Eye (tissue), 1 donor: ENCODE measurements at places on chromosomes 2 and 18.
A peak's percentile ranks its signal among the peaks of the same experiment; 100 is the strongest.

DNA sequence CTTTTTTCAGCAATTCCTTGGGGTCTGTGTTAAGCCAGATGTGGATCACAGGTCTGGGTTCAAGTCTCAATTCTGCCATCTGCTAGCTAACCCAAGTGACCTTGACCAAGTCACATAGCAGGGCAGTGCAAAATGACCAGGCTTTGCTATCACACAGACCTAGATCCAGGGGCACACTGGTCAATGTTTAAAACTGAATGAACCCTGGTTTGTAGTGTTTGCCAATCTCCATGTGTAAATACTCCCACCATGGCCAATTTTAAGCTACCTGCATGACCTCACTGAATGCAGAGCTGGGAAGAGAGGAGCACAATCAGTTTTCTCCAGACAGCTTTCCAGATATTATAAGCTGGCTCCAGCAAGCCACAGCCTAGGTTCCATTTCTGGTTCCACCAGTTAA is 142.9 kb downstream of the CHST9 start:
- DNase-seq = no peak

DNA sequence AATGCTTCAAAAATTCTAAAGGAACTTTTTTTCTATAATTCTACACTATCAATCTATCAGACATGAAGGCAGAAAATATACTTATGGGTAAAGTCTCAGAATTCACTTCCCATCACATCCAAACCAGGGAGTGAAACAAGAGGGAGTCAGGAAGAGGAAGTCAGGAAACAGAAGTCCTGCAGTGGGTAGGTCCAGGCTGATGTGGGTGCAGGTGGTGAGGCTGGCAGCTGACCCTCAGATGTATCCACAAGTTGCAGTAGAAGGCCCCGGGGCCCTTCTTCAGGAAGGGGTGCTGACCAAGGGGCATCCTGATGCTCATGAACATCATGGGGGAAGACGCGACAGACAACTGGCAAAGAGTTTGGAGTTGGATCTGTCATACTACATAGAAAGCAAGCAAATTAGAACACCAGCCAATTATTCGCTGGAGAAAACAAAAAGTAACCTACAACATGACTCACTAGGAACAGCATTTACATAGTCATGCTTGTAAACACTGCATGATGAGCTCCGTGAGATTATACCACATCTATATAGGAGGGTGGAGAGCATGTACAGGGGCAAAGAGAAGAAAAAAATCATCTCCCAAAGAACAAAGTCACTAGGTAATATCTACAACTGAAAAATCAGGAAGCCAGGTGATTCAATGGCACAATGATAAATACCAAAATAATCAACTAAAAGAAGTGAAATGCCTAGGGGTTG is 4.2 kb downstream of the UXS1 start:
- no peak for DNase-seq

- DNase-seq = no peak
These were observed 52.0 kb downstream of the ANKRD12 start for GRCh38 chr18:9188359-9189231.

- peak; percentile 93 for DNase-seq
These were observed 66.2 kb downstream of the HS1BP3 start for GRCh38 chr2:20584399-20585358.

DNA sequence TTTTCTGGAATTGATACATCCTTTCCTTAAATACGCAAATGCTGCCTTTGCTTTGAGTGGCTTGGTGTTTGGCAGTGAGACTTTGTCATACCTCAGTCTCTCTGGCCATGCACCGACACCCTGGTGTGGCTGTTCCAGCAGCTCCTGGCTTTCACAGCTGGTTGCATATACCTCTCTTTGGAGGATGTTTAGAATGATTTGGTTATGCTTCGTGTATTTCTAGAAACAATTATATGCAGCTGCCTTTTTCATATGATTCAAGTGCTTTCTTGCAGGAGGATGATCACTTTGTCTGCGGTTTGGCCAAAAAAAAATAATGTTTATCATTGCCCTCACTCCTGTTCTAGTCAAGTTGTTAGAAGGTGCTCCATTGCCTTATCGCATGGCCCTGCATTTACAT is 95.0 kb upstream of the EML6 start:
- no peak for DNase-seq

DNA sequence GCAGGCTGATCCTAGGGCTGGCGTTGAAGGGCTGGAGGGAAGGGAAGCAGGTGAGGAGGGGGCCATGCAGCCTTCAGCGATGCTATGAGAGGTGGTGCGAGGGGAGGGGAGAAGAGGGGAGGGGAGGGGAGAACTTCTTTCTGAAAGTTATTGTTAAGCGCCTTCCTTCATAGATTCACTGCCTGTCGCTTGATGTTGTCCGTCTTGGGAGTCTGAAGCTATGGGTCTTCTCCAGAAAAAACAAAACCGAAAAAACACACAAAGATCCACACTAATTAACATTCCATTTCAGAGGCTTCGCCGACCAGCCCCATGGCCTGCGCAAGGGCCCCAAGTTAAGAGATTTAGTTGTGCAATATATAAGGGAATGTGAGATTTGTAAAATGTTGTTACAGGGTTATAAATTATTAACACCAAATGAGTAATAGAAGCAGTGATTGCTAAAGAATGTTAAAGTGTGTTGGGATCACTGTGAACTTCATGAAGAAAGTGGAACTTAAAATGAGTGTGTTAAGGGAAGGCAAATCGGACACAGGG is 758 bp downstream of the CFAP221 start:
- no peak for DNase-seq

- DNase-seq = no peak
These were observed 73.4 kb upstream of the ID2 start for GRCh38 chr2:8608411-8608954.

- DNase-seq = no peak
These were observed 54.2 kb downstream of the INPP4A start for GRCh38 chr2:98498703-98499440.

DNA sequence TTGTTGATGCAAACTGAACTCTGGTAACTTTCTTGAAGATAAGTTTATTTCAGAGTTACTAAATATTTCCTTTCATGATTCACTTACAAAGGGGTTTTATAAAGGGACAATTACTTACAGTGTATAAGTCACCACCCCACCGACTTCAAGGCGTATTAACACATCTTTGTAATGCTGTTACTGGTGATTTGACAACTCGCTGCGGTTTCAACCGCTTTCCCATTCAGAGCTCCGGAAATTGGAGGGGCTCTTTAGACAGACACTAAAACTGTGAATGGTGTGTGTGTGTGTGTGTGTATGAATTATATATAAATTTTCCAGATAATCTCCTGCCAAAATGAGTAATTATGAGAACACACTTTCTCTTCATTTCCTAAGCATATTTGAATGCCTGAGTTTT is 4.9 kb downstream of the TM4SF20 start:
- no peak for DNase-seq

DNA sequence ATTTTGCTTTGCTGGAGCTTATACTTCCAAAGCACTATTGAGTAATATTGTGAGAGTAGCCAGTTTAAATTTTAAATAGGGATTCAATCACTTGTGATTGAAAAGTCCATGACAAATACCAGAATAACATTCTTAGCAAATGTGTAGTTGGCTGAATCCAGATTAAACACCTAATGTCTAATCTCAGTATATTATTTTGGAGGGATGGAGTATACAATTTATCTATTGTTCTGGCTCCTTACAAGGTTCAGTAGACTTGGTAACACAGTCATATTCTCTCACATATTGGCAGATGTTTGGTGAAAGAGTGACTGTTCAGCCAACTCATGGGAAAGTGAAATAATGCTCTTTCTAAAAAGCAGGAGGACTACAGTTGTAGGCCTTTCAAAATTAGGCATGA is 2.2 kb downstream of the UGT1A9 start:
- DNase-seq = no peak

DNA sequence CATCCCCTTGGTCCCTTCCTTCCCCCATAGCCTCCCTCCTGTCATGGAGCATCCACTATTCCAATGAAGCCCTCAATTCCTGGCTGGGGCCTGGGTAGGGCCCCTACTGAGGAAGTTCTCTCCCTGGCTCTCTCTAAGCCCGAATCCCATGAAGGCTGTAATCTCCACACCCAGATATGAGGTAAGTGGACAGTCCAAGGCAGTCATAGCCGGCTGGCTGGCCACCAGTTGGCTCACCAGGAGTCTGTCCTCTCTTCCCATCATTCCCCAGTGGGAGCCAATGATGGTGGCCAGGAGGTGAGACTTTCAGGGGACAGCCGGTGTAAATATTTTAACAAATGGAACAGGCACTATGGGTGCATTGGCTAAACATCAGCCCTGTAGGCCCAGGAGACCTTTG is 6.8 kb upstream of the TAF1B start:
- DNase-seq = no peak

DNA sequence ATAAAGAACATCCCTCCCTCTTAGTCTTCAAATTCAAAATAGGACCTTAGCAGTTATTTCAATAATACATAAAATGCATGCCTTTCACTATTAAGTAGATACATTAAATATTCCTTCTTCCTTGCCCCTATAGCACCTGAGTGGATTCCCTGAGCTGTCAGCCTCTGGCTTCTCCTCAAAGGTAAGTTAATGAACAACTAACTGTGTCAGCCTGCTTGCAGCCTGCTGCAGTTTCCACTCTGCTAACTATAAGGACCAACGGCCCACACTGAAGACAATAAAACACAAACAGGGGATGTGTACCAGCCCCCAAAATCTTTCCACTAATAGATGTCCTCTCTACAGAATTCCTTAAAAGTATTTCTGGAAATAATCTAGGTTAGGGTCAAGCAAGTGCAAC is 5.0 kb downstream of the KCTD1 start:
- DNase-seq = no peak

- DNase-seq = no peak
These were observed 101.3 kb upstream of the RPE start for GRCh38 chr2:209901172-209901571.

DNA sequence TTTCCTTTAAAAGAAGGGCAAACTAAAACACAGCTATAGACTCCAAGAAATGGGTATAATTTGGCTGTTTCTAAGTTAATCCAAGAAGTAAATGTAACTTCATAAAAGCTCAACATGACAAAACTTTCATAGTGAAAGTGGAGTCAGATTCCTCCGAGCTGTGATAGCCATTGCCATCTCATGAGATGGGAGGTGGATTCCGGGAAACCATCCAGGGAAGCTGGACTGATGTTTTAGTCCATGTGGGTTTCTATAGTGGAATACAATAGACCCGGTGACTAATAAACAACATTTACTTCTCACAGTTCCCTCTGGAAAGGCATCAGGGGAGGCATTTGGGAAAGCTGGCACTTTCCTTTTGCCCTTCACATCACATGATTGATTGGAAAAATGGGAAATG is 10.0 kb upstream of the LAPTM4A start:
- DNase-seq = no peak

GRCh38 chr2:205077159-205077558 is 531.9 kb downstream of the PARD3B start:
- no peak for DNase-seq

DNA sequence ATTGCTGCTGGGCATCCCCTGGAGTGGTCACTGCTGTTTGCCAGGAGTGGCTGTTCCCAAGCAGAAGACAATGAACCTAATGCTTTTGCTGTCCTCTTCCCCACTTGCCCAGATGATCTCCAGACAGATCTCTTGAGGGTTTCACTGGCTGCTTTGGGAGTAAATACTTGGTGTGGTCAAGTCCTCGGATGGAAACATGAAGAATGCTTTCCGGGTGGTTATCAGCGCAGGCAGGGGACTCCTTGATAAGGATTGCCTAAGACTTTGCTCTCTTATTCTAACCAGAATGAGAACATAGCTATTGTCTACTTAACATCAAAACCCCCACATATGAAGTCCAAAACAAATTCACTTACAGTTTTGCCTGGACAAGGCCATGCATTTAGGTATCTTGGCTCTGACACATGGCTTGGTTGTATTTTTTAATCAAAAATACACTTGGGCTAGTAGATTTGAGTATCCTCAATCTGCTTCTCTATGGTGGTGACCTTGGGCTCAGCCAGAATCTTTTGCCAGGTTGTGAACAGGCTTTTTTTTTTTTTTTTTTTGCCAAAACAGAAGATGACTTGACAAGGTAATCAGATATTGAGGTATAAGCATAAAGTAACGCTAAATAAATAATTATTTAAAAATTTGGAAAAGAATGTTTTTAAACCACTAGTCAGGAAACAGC is 34.8 kb upstream of the MYO3B start:
- DNase-seq = no peak

DNA sequence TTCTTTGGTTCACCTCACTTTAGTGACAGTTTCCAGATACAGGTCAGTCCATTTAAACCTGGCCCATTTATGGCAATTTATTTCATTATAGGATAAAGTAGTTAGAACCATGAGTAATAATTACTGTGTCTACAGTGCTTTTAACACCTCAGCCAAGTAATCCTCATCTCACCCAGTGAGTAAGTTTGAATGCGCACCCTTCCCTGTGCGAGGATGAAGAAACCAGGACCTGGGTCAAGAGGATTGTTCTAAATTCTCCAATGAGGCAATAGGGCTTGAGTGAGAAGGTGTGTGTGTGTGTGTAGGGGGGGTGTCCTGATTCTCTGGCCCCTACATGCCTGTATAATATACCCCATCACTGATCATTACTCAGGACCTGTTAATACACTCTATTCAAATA is 854 bp upstream of the MYO1B start:
- DNase-seq = no peak

DNA sequence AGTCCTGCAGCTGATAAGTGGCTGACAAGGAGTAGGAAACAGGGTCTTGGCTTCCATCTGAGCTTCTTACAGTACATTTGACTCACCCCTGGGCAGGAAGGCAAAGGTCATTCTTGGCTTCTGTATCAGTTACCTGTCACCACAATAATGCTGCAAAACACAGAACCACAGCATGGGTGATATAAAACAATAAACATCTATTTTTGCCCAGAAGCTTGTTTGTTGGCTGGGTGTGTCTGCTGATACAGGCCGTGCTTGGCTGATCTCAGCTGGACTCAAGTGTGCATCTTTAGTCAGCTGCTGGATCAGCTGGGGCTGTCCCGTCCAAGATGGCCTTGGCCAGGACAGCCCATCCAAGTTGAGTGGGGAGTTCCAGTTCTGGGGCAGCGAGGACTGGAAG is 34.7 kb downstream of the ONECUT2 start:
- DNase-seq = no peak
